HFFc6 (cell line): ENCODE measurements at places on chromosomes 12 and 14.

DNA sequence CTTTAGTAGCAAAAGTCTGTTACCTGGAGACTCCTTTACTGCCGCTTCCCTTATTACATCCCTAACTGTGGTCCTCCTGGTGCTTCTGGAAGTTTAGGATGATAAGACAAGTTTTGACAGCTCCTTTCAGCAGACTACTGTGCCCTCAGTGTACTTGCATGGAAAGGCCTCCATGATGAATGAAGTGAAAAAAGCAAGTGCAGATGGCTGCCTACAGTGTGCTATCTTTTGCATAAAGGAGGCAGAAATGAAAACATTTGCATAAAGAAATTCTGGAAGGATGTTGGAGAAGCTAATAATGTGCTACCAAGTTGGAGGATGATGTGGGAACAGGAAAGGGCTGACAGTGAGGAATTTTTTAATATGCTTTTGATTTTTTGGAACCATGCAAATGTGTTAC is 4.5 kb downstream of the TCTN2 start:
- DNase-seq, result no peak

GRCh38 chr12:112091563-112091962 is 17.0 kb downstream of the NAA25 start:
- no peak for DNase-seq

- no peak for DNase-seq
These were observed 107.5 kb upstream of the CPNE8 start for GRCh38 chr12:39012870-39013269.

DNA sequence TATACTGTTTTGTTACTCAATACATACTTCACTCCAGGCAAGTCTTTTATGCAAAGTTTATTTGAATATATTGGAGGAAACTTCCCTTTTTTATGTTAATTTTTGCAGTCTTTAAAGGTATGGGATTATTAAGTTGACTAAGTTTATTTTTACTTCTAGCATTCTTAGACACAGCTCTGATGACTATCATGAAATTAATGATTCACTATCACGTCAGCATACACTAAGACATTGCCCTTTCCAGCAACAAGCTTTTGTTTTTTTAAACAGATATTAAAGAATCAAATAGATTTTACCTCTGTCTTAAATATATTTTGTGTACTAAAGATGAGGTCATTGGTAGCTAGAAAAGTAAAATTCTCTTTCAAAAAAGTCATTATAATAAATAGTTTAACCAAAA is 52.1 kb downstream of the DERA start:
- peak; percentile 62 for DNase-seq

- no peak for DNase-seq
These were observed 68.3 kb downstream of the ALG10B start for GRCh38 chr12:38384816-38385378.

DNA sequence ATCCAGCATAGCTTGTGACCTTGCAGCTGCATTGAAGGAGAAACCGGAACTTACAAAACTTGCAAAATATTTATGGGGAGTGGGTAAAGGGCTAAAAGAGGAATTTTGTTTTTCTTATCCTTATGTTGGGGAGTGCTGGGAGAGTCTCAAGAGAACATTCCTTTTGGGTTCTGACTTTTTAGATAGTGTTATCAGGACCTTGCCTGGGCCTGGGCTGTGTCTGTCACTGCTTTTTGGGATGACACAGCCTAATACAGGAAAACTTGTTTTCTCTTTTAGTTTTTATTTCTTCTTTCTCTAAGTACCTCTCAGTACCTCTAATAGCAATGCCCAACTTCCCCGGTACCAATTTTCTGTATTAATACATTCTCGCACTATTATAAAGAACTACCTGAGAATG is 850.6 kb downstream of the RPS29 start:
- no peak for DNase-seq

GRCh38 chr12:20300457-20300856 is 67.9 kb upstream of the PDE3A start:
- no peak for DNase-seq

- DNase-seq, result no peak
These were observed 50.8 kb downstream of the EID3 start for GRCh38 chr12:104354167-104354867.

DNA sequence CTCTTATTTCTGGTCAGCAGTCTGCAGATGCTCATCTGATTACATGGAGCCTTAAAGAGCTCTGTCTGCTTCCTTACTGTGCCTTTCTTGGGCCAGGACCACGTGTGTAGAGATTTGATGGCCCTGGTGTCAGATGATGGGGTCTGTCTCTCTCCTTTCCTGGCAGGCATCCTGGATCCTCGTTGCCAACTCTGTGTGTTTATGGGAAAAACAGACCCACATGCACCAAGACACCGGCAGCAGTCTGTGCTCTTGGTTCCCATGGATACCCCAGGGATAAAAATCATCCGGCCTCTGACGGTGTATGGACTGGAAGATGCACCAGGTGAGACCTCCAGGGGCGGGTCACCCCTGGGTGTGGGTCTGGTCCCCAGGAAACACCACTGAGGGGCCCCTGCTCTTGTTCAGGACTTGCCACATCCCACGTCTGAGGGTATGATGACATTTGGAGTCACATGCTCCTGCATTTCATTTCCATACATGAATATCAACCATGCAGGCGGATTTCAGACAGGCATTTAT is 18.5 kb upstream of the ALDH2 start:
- no peak for DNase-seq

GRCh38 chr12:8697476-8698131 is at the start of gene RIMKLB:
TSS of gene RIMKLB (plus strand) at chr12:8697991. CDS start at chr12:8713867, 15,876 bp downstream.
- peak; percentile 39 for DNase-seq

DNA sequence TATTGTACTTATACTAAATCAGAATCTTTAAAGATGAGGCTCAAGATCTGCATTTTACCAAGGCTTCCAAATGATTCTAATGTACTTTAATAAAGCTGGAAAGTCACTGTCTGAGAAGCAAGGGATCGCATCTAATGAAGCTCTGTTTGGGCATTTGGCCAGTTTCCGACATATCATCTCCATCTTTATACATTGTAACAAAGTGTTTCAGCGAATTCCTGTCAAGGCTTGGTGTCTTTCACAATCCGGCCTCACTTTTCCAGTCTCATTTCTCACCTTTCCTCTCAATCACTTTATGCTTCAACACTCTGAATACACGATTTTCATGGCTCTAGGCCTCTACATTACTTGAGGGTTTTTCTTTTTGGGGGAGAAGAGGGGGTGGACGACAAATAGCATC is 27.5 kb upstream of the INSM2 start:
- no peak for DNase-seq

GRCh38 chr12:59708484-59708883 is 112.7 kb downstream of the SLC16A7 start:
- no peak for DNase-seq

- DNase-seq, result no peak
These were observed 165.1 kb downstream of the NUBPL start for GRCh38 chr14:31726337-31726736.

- no peak for DNase-seq
These were observed 143.0 kb upstream of the EGLN3 start for GRCh38 chr14:34093883-34094282.

GRCh38 chr12:124423761-124424515 is 129.0 kb downstream of the RFLNA start:
- no peak for DNase-seq

DNA sequence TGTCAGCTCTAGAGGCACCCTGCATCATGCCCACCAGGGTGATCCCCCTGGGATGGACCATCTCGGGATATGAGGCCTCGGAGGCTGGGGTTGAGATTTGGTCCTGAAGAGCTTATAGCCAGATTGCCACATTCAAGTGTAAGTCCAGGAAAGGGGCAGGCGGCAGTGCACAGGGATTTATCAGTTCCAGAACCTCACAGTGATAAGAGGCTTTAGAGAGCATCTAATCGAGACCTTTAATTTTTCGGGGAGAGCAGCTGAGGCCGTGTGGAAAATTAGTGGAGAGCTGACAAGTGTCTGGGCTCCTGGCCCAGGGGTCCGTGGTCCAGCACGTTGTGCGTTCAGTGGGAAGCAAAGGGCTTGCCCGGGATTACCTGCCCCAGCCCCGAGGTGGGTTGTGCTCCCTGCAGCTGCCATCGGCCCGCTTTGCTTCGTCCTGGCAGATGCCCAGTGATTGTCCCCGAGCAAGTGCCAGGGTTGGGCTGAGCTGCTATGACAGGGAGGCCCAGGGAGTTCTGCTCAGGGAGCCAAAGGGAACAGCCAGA is 52.1 kb downstream of the C14orf132 start:
- DNase-seq, result no peak

DNA sequence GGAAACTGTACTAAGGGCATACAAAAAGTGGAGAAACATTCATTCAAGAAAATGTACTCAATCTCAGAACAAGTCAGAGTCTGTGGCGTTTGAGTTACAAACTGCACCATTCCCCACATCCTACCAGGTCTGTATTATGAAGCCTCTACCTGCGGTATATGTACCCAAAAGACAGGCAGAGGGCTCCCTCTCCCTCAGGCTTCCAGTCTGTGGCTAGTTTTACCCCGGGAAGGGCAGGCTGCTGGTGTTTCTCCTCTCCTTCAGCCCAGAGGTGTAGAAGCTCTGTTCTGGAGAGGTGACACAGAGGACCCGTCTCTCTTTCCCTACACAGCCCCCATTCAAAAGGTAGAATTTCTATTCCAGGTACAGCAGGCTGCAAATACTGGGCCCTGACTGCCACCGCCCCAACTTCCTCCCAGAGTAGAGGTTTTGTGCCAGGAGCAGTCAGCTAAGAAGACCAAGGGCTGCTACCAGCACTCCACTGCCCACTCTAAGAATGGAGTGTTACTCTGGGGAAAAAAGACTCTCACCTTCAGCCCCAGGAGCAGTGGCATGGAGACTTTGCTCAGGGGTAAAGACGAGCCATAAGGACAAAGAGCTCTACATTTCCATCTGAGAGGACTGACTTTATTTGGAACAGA is 39.4 kb downstream of the PARP11 start:
- no peak for DNase-seq

DNA sequence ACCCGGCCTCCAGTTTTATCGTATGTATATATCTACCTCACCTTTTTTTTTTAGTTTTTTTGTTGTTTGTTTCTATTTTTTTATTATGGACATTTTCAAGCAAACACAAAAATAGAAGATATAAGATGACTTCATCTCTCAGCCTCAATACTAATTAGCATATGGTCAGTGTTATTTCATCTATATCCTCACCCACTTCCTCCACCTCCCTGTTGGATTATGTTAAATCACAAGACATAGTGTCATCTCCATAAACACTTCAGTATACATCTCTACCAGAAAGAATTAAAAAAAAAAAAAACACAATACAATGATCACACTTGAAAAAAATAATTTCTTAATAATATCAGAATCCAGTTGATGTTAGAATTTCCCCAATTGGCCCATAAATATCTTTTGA is 34.9 kb downstream of the RAB35 start:
- DNase-seq, result no peak

GRCh38 chr12:122139266-122139665 is 34.8 kb downstream of the IL31 start:
- no peak for DNase-seq

GRCh38 chr14:51616256-51616655 is 35.5 kb upstream of the FRMD6 start:
- DNase-seq, result no peak

DNA sequence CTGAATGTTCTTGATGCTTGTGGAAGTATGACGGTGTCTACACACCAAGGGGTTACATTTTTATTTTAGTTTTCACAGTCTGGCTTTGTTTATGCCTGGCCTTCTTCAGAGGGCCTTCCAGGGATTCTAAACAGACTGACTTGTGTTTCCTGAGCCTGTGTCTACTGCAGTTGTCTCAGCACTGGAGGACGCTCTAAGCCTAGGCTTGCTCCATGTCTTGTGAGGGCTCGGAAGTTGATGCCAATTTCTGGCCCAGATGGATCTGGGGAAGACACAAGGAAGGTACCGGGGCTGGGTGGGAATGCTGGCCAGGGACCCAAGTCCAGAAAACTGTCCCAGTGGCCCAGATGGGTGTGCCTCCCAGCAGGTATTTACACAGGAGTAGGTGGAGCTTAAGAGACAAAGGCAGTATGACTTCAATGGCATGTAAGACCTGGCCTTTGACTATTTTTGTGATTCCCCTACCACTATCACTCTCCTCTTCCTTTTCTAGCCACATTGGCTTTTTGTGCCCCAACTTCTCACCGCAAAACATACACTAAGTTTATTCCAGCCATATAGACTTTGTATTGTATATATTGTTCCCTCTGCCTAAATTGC is 56.9 kb downstream of the GPR137C start:
- DNase-seq, result no peak

GRCh38 chr14:79419571-79420327 is 791.6 kb downstream of the DIO2 start:
- DNase-seq, result no peak

- DNase-seq, result no peak
These were observed 67.5 kb downstream of the SLC41A2 start for GRCh38 chr12:104890476-104891096.

- DNase-seq, result no peak
These were observed 1.2 kb downstream of the VWF start for GRCh38 chr12:6123258-6123657.

- DNase-seq, result no peak
These were observed 678.6 kb downstream of the TMTC2 start for GRCh38 chr12:83365317-83365716.

GRCh38 chr12:96872961-96873360 is 34.1 kb upstream of the NEDD1 start:
- peak; percentile 79 for DNase-seq

- DNase-seq, result no peak
These were observed 61.3 kb downstream of the PHLDA1 start for GRCh38 chr12:75970310-75970709.

- no peak for DNase-seq
These were observed 91.9 kb downstream of the DAD1 start for GRCh38 chr14:22497144-22497423.

GRCh38 chr12:14993117-14993516 is 20.3 kb downstream of the PDE6H start:
- DNase-seq, result no peak

GRCh38 chr14:101465795-101466448 is 95.4 kb upstream of the DIO3 start:
- DNase-seq, result no peak

- no peak for DNase-seq
These were observed 34.6 kb upstream of the BEGAIN start for GRCh38 chr14:100621806-100622205.

DNA sequence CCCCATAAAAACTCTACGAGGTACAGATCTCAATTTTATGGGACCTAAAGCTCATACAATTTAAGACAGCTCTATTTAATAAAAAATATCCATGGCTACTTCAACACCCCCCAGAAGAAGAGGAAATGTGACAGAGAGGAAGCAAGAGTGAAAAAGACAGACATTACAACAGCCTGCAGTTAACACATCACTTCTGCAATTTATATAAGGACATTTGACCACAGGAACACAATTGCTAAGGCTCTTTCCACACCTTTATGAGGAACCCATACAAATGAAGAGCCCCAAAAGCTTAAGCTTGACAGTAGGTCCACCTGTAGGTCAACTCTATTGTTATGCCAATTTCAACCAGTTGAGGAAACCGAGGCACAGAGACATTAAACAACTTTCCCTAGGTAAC is 5.6 kb downstream of the OR10P1 start:
- DNase-seq, result no peak

- DNase-seq, result no peak
These were observed 17.4 kb downstream of the FMNL3 start for GRCh38 chr12:49689785-49690184.

DNA sequence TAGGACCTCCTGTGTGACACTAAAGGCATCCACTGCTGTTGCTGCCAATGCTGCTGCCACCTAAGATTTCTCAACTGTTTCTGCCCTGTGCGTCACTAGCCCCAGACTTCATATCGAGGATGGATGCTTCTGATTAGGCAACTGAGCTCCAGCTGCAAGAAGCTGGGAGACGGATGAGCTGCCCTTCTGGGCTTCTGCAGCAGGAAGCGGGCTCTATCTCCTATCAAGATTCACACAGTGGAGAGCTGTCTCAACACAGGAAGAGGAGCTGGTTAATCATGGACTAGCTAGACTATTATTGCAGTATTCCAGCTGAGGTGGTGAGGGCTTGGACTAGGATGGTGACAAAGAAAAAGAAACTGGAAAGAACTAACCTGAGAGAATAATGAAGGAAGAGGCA is 59.2 kb upstream of the PELI2 start:
- DNase-seq, result no peak
